ENCODE measurements at places on chromosomes 2 and 18. TPM values are rescaled to one million over a fixed set of nuclear protein-coding genes. Genes with fewer than 3 reads are reported as not detected.

DNA sequence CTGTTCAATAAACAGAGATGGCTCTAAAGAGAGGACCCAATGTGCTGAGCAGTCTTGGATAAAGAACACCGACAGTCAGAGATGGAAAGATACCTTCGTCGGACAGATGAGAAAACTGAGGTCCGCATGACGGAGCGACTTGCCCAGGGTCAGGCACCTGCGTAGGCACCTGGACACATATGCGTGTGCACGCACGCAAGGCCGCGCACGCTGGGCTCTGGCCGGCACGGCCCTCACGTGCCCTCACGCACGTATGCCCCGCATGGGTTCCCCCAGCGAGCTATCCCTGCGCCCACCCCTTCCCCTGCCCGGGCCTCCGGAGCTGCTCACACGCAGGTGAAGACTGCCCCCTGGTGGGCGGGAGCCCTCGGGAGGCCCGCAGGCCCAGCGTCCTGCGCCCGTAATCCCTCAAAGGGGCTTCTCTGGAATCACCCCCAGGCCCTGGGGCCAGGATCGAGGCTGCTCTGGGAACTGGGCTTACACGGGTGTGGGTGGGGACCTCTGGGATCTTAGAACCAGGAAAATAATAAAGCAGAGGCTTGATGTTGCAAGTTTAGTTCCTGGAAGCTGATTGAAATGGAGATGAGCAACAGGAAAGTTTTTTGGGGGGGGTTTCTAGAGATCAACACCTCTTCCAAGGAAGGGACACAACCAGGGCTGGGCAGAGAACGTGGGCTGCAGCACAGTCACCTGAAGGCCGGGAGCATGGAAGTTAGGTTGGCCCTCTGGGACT is 246.3 kb downstream of the TNS1 start:
- no peaks in the 10 kb centered on the region for H3K36me3 ChIP-seq
- peak overlapping the region; percentile 63 for H3K27ac ChIP-seq
- peaks cover 21% of the 10 kb centered on the region for H3K4me1 ChIP-seq
- peak; percentile 39 for DNase-seq
- H3K4me3 ChIP-seq = no peak overlapping the region

Gene OST4
- 332 TPM for total RNA-seq

DNA sequence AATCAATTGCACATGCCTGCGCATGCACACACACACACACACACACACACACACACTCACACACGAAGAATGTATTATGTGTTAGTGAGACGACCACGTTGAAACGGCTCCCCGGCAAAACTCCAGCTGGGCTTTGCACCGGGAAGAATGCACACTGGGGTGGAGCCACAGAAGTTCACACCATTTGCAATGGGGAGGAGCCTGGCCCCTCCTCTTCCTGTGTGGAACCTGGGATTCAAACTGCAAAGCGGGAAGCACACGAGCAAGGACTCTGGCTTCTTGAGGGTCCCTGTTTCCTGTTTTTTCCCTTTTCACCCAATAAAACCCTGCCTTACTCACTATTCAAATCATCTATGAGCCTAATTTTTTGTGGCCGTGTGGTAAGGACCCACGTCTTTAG is 304.0 kb upstream of the TMEFF2 start:
- H3K27me3 ChIP-seq = no peaks in the 10 kb centered on the region
- peaks cover 11% of the 10 kb centered on the region for H3K4me1 ChIP-seq
- H3K4me3 ChIP-seq = no peak overlapping the region
- no peaks in the 10 kb centered on the region for H3K36me3 ChIP-seq
- no peak for DNase-seq

DNA sequence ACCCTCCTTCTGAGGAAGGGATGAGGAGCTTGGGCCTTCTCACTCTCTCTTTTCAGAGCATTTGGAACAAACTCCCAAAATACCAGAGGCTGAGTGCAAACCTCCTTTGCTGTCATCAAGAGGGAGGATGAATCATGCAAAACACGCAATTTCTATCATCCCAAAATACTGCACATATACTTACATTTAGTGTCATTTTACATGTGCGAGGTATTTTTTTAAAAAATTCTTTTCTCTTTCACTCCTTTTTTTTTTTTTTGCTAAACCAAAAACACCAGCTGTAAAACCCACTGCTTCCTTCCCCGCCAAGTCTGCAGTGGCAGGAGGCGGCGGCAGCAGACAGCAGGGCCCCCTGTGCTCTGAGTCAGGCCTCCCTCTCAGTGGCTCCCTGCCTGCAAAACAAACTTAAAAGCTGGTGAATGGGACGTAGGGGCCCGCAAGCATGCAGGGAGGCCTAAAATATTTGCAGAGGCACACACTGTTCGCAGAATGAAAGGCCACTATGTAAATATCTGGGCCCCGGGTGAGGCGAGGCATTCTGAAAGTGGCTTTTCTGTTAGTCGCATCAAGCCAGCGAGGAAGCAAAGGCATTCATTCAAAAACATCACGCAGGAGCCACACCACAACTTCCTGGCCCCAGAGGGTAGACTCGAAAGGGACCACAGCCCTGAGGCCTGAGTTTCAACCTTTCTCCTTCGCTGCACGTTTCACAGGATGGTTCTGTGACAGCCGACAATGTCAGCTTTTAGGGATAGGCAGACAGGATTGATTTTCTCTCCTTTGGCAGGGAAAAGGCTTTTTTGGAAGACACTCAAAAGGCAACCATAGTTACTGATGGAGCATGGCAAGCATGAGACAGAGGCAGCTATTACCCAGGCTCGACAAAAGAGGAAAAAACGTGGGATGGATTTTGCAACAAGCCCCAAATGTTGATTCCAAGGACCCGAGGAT is 73.4 kb downstream of the ACTR2 start:
- H3K27me3 ChIP-seq = peaks cover 37% of the 10 kb centered on the region
- peak overlapping the region; percentile 58 for H3K4me3 ChIP-seq
- peak; percentile 59 for DNase-seq
- H3K36me3 ChIP-seq = no peaks in the 10 kb centered on the region
- peaks cover 53% of the 10 kb centered on the region for H3K4me1 ChIP-seq
- H3K27ac ChIP-seq = peak overlapping the region; percentile 94

- H3K36me3 ChIP-seq = no peaks in the 10 kb centered on the region
- H3K27me3 ChIP-seq = peaks cover 14% of the 10 kb centered on the region
- no peak overlapping the region for H3K27ac ChIP-seq
- H3K4me3 ChIP-seq = no peak overlapping the region
- DNase-seq = no peak
Measured at GRCh38 chr18:48555465-48555995, 16.7 kb downstream of the CTIF start.

DNA sequence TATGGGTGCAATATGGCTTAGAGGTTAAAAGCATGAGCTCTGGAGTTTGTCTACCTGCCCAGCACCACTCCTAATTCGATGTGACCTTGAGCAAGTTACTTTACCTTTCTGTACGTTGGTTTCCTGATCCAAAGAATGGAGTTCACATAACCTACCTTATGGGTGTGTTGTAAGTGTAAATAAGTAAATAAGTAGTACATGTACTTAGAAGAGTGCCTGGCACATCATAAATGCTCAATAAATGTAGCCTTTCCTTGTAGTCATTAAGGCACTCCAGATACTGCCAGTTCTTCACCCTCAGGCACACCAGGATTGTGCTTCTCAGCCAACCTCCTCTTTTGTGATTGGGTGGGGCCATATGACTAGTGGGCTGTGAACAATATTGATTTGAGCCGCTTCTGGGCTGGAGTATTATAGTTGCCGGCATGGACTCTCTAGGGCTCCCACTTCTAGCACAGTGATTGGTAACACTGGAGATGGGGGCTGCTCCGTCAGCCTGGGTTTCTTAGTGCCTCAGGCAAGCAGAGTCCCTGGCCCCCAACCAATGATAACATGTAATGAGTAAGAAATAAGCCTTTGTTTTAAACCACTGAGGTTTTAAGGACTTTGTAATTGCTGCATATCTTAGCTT is 101.7 kb upstream of the NOSTRIN start:
- H3K36me3 ChIP-seq = peaks cover 21% of the 10 kb centered on the region
- no peak overlapping the region for H3K4me3 ChIP-seq
- H3K27me3 ChIP-seq = no peaks in the 10 kb centered on the region
- no peak for DNase-seq
- H3K27ac ChIP-seq = no peak overlapping the region

GRCh38 chr18:50644807-50645206 is 84.9 kb downstream of the MAPK4 start:
- H3K4me1 ChIP-seq = no peaks in the 10 kb centered on the region
- no peak overlapping the region for H3K4me3 ChIP-seq
- no peak overlapping the region for H3K27ac ChIP-seq
- H3K36me3 ChIP-seq = no peaks in the 10 kb centered on the region
- DNase-seq = no peak
- H3K27me3 ChIP-seq = peaks cover 3% of the 10 kb centered on the region

DNA sequence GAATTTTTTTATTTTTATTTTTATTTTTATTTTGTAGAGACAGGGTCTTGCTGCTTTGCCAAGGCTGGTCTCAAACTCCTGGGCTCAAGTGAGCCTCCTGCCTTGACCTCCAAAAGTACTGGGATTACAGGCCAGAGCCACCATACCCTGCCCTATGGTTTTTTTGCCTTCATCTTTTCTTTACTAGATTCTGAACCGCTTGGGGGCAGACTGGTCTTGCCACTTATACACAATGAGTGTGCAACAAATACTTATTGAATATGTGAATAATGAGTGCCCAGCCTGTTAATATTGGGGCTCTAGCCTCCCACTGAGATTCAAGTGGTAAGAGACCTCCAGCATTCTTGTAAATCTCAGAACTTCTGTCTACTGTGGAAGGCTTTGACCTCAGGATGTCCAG is 3.9 kb downstream of the NCK2 start:
- no peaks in the 10 kb centered on the region for H3K27me3 ChIP-seq
- peaks cover 81% of the 10 kb centered on the region for H3K4me1 ChIP-seq
- H3K36me3 ChIP-seq = peaks cover 58% of the 10 kb centered on the region

DNA sequence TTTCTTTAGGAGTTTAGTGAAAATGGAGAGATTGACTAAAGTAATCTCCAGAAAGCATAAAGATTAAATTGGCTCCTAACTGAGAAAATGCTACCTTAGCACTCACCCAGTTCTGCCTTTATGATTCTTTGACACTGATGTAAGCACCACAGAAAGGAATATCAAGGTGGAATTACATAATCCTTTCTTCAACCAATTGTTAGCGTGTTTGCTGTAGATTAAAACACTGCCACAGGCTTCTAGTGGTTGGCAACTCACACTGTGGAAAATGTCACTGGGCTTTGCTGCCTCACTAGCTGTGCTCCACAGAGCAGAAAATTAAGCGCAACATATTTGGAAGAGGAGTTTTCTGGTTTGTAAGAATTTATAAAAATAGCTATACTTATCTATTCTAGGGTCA is 104.1 kb downstream of the DLGAP1 start:
- no peaks in the 10 kb centered on the region for H3K4me1 ChIP-seq
- H3K27ac ChIP-seq = no peak overlapping the region
- H3K36me3 ChIP-seq = no peaks in the 10 kb centered on the region
- no peak for DNase-seq
- H3K27me3 ChIP-seq = no peaks in the 10 kb centered on the region
- H3K4me3 ChIP-seq = no peak overlapping the region

Gene RAX
- not detected for total RNA-seq

- no peaks in the 10 kb centered on the region for H3K4me1 ChIP-seq
- no peak overlapping the region for H3K27ac ChIP-seq
- no peak overlapping the region for H3K4me3 ChIP-seq
- DNase-seq = no peak
- H3K36me3 ChIP-seq = no peaks in the 10 kb centered on the region
Measured at GRCh38 chr2:235803028-235803427, 309.2 kb downstream of the AGAP1 start.

DNA sequence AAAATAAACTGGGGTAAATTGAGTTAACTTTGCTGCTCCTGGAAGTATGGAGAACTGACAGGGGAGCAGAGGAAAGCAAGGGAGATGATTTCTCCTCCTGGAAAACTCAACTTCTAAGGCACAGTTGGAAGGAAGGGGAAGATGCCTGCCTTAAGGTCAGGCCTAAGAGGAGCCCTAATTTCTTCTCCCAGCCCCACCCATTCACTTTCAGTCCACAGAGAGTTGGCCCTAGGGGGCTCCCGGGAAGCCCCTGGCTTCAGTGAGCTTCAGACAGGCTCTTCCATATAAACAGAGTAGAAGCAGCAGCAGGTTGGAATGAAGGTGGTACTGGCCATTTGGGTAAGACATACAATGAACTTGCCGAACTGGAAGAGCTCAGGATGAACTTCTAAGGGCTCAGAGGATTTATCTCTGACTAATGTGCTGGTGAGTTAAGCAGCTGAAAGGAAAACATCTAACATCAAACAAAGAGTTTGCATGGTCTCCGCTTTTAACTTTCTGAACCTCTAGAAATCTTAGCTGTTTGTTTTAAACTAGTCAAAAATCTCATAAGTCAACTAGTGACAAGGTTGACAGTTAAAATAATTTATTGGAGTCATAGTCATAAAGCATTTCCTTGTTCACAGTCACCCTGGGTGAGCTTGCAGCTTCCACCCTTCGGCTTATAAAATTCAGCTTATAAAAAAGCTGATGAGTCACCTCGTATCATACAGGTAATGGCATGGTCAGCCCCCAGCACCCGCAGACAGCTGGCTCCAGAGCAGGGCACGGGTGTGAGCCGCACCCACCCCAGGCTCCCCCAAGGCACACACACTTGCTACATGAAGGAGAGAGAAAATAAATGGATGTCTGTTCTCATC is 9.8 kb downstream of the MALL start:
- no peak overlapping the region for H3K27ac ChIP-seq
- peaks cover 17% of the 10 kb centered on the region for H3K27me3 ChIP-seq
- H3K36me3 ChIP-seq = no peaks in the 10 kb centered on the region
- no peak overlapping the region for H3K4me3 ChIP-seq

Gene HRH4
- 1.9 TPM for total RNA-seq

DNA sequence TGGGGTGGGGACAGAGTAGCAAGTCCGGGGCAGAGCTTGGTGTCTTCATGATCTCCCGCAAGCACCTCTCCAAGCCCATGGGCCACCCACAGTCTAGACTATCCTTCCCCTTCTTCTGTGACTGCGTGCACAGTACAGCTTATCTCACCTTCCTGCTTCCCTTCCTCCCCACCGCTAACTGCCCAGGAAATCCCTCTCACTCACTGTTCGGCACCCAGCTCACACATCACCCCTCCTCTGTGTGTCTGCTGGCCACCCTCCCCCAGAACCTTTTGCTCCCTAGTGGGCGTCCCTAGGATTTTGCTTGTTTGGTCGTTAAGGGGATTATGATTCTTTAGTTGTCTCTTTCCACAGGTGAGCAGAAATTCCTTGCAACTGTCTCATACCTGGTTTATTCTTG is 31.5 kb upstream of the SMAD7 start:
- H3K27ac ChIP-seq = no peak overlapping the region
- no peaks in the 10 kb centered on the region for H3K36me3 ChIP-seq
- peaks cover 21% of the 10 kb centered on the region for H3K4me1 ChIP-seq
- peaks cover 39% of the 10 kb centered on the region for H3K27me3 ChIP-seq
- DNase-seq = no peak

Gene MROH2A
- total RNA-seq = not detected

- H3K4me1 ChIP-seq = peaks cover 11% of the 10 kb centered on the region
- H3K4me3 ChIP-seq = no peak overlapping the region
- peak; percentile 59 for DNase-seq
- no peaks in the 10 kb centered on the region for H3K36me3 ChIP-seq
- H3K27ac ChIP-seq = no peak overlapping the region
Measured at GRCh38 chr2:47767880-47768609, 14.9 kb upstream of the MSH6 start.

DNA sequence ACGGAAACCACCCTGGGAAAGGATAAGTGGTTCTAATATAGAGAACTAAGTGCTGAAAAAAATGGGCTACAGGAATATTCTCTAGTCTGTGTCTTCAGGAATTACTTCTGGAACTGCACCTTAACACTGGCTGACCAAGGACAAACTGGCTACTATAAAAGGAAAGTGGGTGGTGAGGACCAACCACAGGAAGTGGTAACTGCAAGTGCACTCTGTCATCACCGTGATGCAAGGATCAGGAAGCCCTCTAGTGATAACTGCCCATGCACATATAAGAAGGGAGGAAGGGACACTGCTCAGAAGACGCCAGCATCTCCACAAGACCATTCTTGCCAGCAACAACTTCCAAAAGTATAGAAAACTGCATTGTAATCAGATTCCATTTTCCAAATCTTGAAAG is 424.4 kb upstream of the RGPD4 start:
- no peak overlapping the region for H3K4me3 ChIP-seq
- H3K36me3 ChIP-seq = no peaks in the 10 kb centered on the region
- H3K4me1 ChIP-seq = no peaks in the 10 kb centered on the region
- DNase-seq = no peak
- H3K27ac ChIP-seq = no peak overlapping the region

All from activated T-helper 1 cell treated with anti-CD3 and anti-CD28 coated beads, Interleukin-12 subunit alpha, Interleukin-12 subunit beta, Interleukin-2, Interleukin-4 antibody, amounts not matched to agents 30 ng/mL and 10 ng/mL and 1 ng/mL, durations not matched to agents 14 hours and 24 hours and 36 hours (primary cell).